ENCODE measurements at places on chromosomes 3 and 15.

DNA sequence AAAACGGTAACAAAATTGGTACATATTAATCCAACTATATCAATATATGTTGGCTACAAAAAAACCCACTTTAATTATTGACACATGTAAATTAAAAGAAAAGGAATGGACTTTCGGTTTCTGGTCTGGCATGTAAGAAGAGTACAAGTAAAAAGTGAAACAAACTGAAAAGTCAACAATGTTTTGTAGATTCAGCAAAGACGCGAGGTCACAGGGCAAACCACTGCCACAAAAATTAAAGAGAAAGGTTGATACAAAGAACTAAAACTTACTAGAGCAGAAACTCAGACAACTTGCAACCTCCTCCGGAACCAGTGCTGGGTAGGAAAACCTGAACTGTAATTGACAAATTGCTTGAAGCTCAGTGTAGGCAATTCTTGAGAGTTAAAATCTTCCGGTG, 110.6 kb upstream of the ARPP21 start:
- DNase-seq: no peak

GRCh38 chr3:130565224-130565623, 48.2 kb downstream of the COL6A6 start:
- DNase-seq: no peak

DNA sequence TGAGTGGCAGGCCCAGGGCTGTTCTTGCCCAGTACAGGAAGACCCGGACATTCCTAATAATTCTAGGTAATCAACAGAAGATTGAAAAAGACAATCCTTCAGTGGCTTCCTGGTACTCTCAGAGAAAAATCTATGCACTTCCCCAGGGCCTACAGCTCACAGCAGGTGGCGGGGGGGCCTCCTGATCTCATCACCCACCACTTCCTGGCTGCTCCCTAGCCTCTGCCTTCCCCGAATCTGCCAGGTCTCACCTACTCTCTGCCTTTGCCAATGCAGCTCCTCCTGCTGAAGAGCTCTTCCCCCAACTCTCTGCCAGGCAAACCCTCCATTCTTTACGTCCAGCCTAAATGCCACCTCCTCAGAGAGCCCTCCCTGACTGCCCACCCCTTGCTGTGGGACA, 37.5 kb downstream of the EHD4 start:
- DNase-seq: peak; percentile 50

- DNase-seq: no peak
Observed at GRCh38 chr15:76340803-76341365, 4.3 kb downstream of the ISL2 start.

DNA sequence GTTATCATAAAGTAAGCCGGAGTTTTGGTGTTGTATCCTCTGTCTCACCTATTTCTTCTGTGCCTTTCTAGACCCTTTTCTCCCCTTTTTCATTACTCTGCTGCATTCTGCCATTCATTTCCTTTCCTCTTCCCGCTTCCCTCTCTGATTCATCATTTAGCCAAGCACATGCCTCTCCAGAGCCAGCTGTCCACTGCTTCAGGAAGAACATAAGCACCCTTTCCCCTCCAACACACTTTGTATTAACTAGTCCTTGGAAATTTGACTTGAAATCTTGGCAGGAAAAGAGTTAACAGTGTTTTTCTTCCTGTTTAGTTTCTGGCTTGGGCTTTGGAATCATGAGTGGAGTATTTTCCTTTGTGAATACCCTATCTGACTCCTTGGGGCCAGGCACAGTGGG, 9.7 kb downstream of the APH1B start:
- DNase-seq: no peak
